ENCODE measurements at places on chromosomes 16 and 17.
A peak's percentile ranks its signal among the peaks of the same experiment; 100 is the strongest.

DNA sequence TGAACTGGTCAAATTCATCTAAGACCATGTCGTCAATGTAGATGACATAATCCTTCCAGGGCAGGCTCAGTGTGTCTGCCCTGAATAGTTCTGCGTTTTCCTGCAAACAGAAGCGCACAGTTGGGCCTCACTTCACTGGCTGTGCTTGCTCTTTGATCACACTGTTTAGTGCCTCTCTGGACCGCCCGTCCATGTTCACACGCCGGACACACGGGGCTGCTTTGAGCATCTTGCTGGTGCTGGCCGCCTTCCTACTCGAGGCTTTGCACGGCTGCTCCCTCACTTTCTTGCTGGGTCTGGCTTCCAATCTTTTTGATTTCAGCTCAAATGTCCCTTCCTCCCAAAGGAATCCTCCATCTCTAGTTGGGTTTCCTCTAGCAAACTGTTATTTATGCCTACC lies 37.4 kb downstream of the DNAH17 start:
- DNase-seq: no peak

DNA sequence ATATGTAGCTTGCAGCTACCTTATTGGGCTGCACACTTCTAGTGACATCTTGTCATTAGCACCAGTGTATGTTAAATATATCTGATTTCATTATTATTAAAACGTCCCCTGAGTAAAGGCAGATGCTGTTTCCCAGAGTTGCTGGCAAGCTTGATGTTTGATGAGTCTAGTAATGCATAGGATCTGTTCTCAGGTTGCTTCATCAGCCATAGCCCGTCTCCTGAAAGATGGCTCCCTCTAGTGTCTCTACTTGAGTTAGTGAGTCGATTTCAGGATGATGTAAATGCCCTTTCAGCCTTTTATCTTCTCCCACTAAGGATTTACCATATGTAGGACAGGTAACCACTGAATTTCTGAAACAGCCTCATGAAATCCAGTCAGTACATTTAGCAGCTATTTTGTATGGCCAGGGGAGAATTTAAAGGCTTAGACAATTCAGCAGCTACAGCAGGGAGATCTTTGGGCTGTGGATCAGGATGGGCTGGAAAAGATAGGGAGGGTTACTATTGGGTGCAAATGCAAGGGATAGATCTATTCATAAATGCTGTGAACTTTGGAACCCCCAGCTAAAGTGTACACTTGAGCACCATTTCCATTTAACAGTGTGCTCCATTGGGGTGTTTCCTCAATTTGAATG lies 376.3 kb downstream of the CNTNAP4 start:
- DNase-seq: peak; percentile 80

- peak; percentile 30 for DNase-seq
Measured at GRCh38 chr16:56241596-56241995, 50.3 kb downstream of the GNAO1 start.

DNA sequence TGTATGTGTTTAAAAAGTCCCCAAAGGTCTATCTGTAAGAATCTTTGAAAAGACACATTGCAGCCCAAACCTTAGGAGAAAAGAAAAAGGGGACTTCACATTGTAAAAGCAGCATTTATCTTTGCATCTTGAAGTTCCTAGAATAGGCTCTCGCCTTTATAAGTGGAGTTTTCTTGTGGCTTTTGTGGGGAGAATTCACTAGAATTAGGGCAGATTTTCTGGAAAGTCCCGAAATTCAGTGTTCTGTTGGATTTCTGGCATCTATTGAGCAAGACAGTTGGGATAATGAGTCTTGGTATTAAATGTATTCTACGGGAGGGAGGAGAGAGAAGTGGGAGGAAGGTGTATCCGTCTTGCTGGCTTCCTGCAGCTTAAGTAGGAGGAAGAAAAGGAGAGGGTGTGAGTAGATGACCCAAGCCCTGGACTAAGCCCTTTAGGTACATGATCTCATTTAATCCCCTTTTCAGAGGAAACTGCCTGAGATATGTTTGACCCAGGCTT lies 62.6 kb downstream of the PRKCA start:
- DNase-seq: no peak

All from epithelial cell of esophagus (primary cell).